Astrocyte of the hippocampus (primary cell): ENCODE measurements at places on chromosomes 7 and 10.

DNA sequence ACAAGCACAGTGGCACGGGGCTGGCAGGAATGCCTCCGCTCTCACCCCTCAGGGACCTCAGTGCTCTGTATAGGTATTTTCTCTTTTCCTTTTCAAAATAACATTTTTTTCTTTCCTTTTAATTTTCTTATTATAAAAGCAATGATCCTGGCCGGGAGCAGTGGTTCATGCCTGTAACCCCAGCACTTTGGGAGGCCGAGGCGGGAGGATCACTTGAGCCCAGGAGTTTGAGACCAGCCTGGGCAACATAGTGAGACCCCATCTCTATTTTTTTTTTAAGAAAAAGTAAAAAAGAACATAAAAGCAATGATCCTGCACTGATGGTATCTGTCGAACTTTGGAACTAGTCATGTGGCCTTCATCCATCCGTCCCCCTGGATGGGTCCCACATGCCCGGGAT, 3.2 kb downstream of the PRF1 start:
- DNase-seq = no peak

- no peak for DNase-seq
These were observed 41.1 kb upstream of the PRKAR1B start for GRCh38 chr7:767941-768731.

DNA sequence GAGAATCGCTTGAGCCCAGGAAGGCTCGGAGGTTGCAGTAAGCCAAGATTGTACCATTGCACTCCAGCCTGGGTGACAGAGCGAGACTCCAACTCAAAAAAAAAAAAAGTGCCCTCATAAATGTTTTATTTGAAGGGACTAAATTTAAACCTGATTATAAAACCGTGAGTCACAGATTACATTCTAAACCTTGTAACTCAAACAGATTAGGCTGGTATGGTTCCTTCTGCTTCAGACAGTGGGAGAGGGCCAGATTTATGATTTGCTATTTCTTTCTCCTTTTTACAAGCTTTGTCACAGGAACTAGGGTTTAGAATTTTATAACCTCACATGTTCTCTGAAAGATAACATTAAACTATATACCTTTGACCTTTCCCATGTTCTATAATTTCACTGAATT, 801.2 kb upstream of the ZWINT start:
- no peak for DNase-seq

DNA sequence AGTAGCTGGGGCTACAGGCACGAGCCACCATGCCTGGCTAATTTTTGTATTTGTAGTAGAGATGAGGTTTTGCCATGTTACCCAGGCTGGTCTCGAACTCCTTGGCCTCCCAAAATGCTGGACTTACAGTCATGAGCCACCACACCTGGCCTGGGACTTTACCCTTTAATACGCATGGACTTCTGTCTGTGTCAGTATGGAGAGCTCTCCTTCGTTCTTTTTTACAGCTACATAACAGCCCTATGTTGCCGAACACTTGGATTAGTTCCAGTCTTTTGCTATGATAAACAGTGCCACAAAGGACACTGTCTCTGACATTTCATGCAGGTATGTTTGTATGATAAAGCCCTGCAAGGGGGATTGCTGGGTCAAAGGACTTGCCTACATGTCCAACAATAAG, 10.9 kb upstream of the OAT start:
- no peak for DNase-seq

- DNase-seq = peak; percentile 28
These were observed 31.8 kb downstream of the KLRG2 start for GRCh38 chr7:139451638-139452037.

- DNase-seq = no peak
These were observed 243.6 kb downstream of the TWIST1 start for GRCh38 chr7:18873734-18874336.

GRCh38 chr10:63603709-63604445, 82.7 kb downstream of the REEP3 start:
- DNase-seq = peak; percentile 20

- peak; percentile 42 for DNase-seq
These were observed 348.9 kb downstream of the DNAJB6 start for GRCh38 chr7:157685430-157686284.

- no peak for DNase-seq
These were observed 2.8 kb downstream of the CAMK2G start for GRCh38 chr10:73871295-73872189.

- DNase-seq = peak; percentile 72
These were observed 54.3 kb upstream of the ITGB1 start for GRCh38 chr10:33012306-33012705.

DNA sequence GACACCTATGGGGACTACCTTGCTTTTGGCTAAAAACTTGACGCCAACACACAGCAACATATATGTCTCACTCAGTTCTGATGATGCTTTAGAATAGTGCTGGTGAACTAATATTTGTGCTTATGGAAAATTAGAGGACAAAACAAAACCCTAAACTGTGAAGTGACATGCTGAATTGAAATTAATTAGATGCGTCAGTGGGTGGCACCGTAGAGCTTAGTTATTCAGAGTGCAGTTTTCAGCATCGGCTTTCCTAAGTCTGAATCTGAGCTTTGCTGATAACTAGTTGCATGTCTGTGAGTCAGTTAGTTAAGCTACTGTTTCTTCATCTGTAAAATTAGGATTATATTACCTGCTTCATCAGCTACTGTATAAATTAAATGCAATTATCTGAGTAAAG, 245.0 kb upstream of the SORCS1 start:
- DNase-seq = peak; percentile 27

DNA sequence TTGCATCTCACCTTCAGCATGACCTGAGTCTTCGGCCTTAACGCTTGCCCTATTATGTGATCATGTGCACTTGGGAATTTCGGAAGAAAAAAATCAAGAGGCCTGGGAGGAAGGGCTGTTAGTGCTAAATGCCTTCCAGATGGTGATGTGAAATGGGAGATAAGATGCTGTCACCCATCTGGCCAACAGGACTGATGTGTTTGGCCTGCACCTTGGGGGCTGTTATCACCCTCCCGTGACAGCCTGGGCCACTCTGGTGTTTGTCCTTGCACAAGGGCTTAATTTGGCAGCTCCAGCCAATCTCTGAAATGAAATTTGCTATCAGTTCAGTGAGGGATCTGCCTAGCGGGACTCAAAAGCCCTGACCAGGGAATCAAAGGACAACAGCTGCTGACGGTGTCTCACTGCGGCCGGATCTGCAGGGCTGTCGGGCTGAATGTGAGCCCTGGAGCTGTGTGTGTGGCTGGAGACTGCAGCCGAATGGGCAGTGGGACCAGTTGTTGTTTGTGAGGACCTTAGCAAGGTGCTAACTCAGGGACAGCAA, 131.4 kb upstream of the BTBD16 start:
- DNase-seq = no peak

- no peak for DNase-seq
These were observed 658.0 kb upstream of the NRG3 start for GRCh38 chr10:81216949-81217348.

GRCh38 chr7:155048006-155048405, 22.1 kb upstream of the HTR5A start:
- DNase-seq = no peak

- DNase-seq = peak; percentile 93
These were observed 14.4 kb downstream of the MXI1 start for GRCh38 chr10:110221721-110222261.
